GM04503 (cell line): ENCODE measurements at places on chromosomes 12 and 14.

DNA sequence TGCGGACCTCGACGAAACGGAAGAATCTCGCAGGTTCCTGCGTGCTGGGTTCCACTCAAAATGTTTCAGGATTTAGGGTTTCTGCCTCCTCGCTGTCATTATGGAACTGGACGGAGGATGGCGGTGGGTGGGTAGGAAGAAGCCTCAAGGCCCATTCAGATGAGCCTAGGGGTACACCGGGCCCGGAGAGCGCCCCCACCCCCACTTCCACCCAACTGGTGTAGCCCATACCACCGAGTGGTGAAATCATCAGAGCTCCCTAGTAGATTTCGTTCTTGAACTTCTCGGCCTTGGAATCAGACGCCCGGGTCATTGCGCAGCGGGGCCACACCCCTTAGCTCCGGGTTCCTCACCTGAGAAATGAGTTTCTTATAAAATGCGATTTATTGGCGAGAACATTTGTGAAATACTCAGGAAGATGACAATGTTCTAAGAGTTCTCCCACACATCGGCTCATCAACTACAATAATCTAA is 13.3 kb upstream of the TBX3 start:
- no peak for DNase-seq

DNA sequence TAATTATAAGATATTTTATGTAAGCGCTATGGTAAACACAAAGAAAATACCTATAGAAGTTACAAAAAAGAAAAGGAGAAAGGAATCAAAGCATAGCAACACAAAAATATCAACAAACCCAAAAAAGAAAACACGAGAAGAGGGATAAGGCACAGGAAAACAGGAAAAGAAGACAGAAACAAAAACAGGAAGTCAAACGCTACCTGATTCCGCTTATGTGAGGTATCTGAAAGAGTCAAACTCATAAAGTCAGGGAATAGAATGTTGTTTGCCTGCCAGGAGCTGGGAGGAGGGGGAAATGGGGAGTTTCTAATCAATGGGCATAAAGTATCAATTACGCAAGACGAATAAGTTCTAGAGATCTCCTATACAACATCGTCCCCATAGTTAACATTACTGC is 39.9 kb upstream of the GPR132 start:
- DNase-seq: no peak

DNA sequence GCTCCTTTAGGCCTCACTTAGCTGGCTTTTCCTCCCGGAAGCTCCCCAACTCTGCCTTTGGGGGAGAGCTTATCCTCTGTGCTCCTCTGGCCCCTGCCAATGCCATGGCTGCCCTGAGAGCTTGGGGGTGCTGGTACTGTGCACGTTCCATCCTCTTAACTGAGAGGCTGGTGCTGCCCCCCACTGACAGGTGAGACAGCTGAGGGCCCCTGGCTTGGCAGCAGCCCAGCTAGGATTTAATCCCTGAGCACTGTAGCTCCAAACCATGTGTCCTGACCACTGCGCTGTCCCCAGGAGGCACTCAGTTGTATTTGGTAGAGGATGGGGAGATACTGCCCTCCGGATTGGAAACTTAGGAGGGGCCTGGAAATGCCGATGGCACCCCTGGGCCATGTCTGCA is 46.1 kb downstream of the UBE3B start:
- DNase-seq: no peak

DNA sequence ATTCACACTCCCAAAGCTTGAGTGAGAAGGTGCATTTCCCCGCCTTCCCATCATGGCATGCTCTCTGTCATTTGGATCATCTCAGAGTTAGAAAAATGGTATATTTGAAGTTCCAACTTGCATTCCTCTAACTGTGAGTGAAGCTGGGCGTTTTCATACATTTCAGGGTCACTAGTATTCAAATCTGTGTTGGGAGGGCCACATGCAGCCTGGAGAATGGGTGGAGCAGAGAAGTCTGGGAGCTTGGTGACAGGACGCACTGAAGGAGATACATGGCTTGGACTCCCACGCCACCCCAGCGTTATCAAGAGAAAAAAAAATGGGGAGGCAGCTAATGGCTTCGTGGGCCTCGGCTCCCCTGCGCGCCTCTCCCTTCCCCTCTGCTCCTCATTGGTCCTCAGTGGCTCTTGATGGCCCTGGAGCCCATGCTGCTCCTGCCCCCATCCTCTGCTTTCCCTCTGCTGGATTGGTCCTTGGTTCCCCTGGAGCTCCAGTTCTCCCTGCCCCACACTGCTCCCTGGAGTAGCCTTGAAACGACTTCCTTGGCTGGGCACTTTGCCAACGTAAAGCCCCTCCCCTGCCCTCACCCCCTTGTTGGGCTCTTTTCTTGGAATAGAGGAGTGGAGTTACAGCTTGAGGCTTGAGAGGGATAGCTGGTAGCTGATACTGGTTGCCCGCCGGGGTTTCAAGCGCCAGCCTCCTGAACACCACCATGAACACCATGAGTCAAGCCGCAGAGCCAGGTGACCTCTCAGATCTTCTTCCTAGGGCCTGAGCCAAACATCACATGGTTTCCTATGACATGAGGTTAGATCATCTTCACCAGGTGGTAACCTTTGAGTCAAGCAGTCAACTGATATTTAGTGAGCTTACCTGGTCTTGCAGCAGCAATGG is 139.6 kb downstream of the PRKCH start:
- no peak for DNase-seq

DNA sequence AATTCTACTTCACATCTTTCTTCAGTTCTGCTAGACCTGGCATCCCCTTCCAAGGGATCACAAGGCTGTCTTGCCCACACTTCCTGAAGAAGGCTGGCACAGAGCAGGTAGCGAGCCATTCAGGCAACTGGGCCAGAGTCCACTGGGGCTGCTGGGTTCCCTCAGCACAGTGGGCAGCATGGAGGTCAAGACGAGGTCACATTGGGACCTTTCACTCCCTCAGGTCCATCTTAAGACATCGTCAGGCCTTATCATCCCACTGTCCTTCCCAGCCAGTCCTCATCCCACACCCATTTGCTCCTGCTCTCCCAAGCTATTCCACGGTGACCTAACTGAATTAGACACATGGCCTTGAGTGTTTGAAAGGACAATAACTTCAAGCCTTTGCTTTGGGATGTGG is 143.1 kb upstream of the HIF1A start:
- DNase-seq: no peak

DNA sequence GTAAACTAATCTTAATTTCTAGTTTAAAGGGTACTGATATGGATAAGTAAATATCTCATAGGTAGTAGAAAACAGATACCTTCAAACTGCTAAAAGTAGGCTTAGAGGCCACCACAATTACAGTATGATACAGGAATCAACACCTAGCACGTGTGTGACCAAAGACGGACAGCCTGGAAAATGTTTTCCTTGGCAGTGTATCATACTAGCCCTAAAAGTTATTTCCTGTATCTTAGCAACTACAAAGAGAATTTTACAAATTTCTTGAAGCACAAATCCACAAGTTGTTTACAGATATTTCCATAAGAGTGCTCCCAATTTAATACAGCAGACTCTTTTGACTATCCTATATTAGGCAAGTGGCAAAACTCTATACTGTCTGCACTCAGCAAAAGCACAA is 106.0 kb downstream of the ITPR2 start:
- DNase-seq: no peak

- no peak for DNase-seq
These were observed 572 bp downstream of the EFS start for GRCh38 chr14:23364164-23365035.

- DNase-seq: no peak
These were observed at the start of gene PITPNM2 for GRCh38 chr12:123150744-123151456. PITPNM2 (minus strand) TSS chr12:123151090; CDS start chr12:123034590, 116,500 bp downstream.

GRCh38 chr14:56150645-56151345 is 32.6 kb downstream of the PELI2 start:
- no peak for DNase-seq
